Breast epithelium (tissue), 4 donors: ENCODE measurements at places on chromosomes 3 and 15.
A peak's percentile ranks its signal among the peaks of the same experiment; 100 is the strongest.

GRCh38 chr3:49673715-49674496 is at the start of gene APEH:
Gene APEH (plus strand): TSS chr3:49674351. CDS start chr3:49674402, 51 bp downstream.
- DNase-seq: peak; percentile 93

GRCh38 chr15:29364426-29365078 is 94.9 kb upstream of the NSMCE3 start:
- DNase-seq: no peak

GRCh38 chr3:157354254-157354653 is 82.4 kb upstream of the PTX3 start:
- no peak for DNase-seq

DNA sequence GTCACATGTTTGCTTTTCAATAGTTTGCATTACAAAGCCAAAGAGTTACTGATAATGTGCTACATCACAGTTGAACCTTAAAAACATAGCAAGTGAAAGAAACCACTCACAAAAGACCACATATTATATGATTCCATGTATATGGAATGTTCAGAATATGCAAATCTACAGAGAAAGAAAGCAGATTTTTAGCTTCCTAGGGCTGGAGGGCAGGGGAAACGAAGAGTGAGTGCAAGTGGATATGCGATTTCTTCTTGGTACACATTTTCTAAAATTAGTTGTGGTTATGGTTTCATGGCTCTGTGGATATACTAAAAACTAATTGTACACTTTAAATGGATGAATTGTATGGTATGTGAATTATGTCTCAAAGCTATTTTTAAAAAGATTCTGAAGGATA is 4.0 kb upstream of the GBE1 start:
- DNase-seq: no peak

- no peak for DNase-seq
These were observed 996.5 kb downstream of the TUSC7 start for GRCh38 chr3:117706037-117706436.
